Retina (tissue), 1 donor: ENCODE measurements at places on chromosomes 3 and 15.
A peak's percentile ranks its signal among the peaks of the same experiment; 100 is the strongest.

DNA sequence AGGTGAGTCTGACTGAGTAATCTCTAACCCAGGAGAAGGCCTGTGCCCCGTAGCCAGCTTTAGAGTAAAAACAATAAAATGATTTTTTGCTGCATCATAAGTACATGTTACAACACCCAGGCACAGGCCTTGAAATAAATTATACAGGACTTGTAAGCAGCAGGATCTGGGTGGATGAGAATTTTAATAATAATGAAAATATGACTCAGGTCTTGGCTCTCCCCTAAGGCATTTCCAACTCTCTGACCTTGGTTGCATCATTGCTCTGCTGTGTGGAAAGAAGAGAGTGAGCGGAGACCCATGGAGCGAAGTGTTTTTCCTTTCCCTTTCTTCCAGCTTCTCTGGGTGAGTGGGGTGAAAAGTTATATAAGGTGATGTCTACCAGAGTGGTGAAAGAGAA lies 44.6 kb downstream of the EOMES start:
- no peak for DNase-seq

GRCh38 chr15:38877471-38877870 lies 312.9 kb upstream of the RASGRP1 start:
- no peak for DNase-seq

GRCh38 chr3:187870360-187871203 lies 125.3 kb upstream of the BCL6 start:
- DNase-seq = no peak

DNA sequence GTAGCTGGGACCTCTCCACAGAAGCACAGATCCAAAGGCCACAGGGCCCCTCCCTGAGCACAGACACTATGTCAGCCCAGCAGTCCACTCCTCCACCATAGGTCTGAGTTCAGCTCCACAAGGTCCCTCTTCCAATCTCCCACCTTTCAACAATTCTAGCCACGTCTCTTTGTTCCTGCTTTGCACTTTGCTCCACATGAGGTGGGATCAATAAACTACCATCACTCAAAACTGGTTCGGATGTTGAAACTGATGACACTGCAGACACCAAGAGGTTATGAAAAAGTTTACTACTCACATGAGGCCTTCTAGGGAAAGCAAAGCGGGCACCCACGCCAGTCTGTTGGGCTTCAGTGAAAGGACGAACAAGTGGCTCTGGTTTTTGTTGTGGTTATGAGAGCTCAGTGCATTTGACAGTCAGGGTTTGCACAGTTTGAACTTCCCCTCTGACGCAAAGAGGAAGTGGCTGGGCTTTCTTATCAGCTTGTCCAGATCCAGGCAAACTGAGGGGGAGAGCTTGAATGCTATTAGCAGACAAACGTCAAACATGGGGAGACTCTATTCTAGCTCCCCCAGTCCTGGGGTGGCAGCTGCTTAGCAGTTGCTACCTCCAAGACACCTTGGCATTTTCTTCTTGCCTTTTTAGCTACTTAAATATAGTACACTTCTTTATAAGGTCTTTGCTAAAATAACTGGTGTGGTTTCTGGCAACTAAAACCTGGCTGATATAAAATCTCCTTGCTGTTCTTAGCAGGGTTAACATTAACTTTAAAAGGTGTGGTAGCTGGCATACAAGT lies 37.8 kb downstream of the ZNF445 start:
- no peak for DNase-seq

DNA sequence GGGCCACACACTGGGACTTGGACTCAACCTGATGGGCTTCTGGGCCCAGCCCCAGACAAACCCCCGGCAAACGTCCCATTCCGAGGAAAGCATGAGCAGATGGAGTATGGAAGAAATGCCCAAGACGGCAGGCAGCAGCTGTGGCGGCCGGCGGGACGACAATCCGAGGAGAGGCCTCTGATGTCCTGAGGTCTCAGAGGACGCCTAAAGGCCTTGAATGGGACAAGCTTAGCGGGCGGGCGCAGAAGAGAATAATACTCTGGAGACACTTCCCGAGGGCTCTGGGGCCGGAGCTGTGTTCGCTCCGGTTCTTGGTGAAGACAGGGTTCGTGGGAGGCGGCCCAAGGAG lies 482 bp upstream of the OGG1 start:
- no peak for DNase-seq

DNA sequence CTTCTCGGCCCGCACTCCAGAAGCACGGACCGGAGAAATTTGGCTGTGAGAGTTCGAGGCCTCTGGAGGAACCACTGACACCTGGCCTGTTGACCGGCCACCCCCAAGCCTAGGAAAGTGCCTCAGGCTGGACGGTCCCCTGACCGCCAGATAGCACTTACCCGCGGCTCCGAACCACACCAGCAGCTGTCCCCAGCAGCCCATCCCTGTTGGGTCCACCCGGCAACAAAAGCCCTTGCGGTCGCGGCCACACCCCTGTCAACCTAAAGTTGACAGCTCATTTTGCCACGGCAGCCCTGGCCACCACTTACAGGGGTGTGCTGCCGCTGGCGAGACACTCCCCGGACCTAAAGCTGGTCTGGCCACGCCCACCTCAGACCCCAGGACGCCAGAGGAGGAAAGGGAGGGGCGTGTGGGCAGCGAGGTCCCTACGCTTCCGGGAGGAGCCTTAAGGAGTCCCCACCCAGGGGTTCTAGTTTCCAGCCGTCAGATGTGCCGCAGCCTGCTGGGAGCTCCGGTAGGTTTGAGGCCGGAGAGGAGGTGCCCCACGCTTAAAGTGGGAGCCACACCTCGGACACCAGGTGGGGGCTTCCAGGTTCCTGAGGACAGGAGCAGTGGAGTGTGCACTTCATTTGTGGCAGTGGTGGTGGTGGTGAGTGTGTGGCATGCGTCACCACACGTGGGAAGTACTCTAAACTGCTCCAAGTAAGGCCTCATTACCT lies at the start of gene LTK:
LTK (minus strand) TSS at position 322 of the 722 bp plus-strand sequence; CDS start at position 204, 118 bp downstream.
- peak; percentile 58 for DNase-seq

DNA sequence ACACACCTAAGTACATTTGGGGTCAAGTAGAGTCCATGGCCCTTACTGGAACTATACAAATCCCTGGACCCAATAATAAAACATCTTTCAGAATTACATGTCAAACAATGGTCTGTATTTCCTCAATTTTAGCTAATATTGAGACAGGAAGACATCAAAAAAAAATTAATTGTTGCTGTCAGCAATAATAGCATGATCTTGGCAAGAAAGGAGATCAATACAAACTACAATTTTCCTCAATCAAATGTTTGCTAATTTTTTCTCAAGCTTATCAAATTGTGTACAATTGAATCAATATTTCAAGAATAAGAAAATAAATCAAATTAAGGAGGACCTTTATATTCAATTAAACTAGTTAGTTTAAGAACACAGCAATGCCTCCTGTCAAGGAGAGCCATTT lies 62.6 kb downstream of the FSIP1 start:
- no peak for DNase-seq
